ENCODE measurements at places on chromosomes 3 and 15. TPM values are rescaled to one million over a fixed set of nuclear protein-coding genes. Genes with fewer than 3 reads are reported as not detected.

DNA sequence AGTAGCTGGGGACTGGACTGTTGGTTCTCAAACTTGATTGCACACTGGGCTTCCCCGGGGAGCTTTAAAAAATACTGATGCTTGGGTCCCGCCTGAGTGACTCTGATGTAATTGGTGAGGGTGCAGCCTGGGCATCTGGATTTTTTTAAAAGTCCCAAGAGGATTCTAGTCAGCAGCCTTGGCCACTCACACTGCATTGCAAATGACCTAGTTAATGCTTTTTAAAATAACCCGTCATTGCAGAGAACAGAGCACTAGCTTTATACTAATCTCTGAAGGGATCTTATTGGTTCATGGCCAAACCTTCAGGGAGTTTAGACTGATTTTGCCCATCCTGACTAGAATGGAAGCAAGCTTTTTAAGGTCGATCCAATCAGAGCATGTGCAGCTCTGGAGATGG is 310.6 kb upstream of the PROK2 start:
- no peak overlapping the region for H3K4me3 ChIP-seq
- no peaks in the 10 kb centered on the region for H3K36me3 ChIP-seq
- DNase-seq = no peak
- H3K4me1 ChIP-seq = peaks cover 8% of the 10 kb centered on the region
- H3K27me3 ChIP-seq = no peaks in the 10 kb centered on the region

The SNTN gene
- total RNA-seq = not detected

GRCh38 chr3:188106887-188107830 is 46.8 kb upstream of the LPP start:
- no peaks in the 10 kb centered on the region for H3K27me3 ChIP-seq
- H3K4me3 ChIP-seq = no peak overlapping the region
- DNase-seq = no peak
- H3K36me3 ChIP-seq = no peaks in the 10 kb centered on the region
- no peak overlapping the region for H3K27ac ChIP-seq

DNA sequence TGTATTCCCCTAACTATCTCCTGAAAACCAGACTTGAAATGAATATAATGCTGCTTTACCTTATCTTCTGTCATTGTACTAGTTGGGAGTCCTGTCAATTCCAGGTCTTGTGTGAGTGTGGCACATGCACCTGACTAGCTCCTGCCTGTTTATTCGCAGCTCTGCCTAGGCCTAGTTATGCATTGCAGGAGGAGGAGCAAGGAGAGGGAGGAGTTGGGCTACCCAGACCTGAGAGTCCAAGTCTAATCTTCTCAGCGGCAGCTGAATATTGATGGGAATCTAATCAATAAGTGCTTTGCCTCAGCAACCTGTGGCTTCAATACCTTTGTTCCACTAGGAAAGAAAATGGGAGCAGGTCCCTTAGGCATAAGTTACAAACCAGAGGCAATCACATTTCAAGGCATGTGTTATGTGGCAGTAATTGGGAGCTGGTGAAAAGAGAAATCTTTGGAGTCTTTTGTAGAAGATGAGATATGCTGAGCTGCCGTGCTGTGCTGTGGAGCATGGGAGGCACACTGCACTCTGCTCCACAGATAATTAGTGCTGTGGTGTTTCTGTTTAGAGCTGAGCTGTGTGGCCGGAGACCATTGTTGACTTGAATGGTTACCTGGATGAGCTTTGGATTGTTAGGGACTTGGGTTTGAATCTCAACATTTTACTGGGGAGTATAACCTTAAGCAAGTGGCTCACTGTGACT is at the start of gene SLC2A2:
TSS of gene SLC2A2 (minus strand) at position 124 of the 697 bp plus-strand sequence. CDS start at position 74, 50 bp downstream.
- H3K36me3 ChIP-seq = no peaks in the 10 kb centered on the region
- no peak within 1 kb of the TSS for H3K27ac ChIP-seq
- DNase-seq = no peak
- H3K27me3 ChIP-seq = peaks cover 4% of the 10 kb centered on the region
- peaks cover 5% of the 10 kb centered on the region for H3K4me1 ChIP-seq

The CCDC12 gene
- total RNA-seq = 59.4 TPM

- peaks cover 14% of the 10 kb centered on the region for H3K27me3 ChIP-seq
- no peak overlapping the region for H3K4me3 ChIP-seq
- H3K36me3 ChIP-seq = no peaks in the 10 kb centered on the region
- H3K4me1 ChIP-seq = no peaks in the 10 kb centered on the region
- no peak overlapping the region for H3K27ac ChIP-seq
- no peak for DNase-seq
Measured at GRCh38 chr15:89472785-89473256, 23.6 kb downstream of the RHCG start.
